ENCODE measurements at places on chromosomes 7 and 10. TPM values are rescaled to one million over a fixed set of nuclear protein-coding genes. Genes with fewer than 3 reads are reported as not detected.

Gene NHLRC2
- 15.2 TPM for total RNA-seq

Gene PAX2
- total RNA-seq: not detected

Gene CCDC3
- 64.4 TPM for total RNA-seq

Gene LIPJ
- total RNA-seq: not detected

Gene ADAM12
- 120 TPM for total RNA-seq
